GM23248 (cell line): ENCODE measurements at places on chromosomes 1 and 21. TPM values are rescaled to one million over a fixed set of nuclear protein-coding genes. Genes with fewer than 3 reads are reported as not detected.

CCDC27 gene
- not detected in 2 replicates for total RNA-seq

FGGY gene
- 11.4 and 16.9 TPM in 2 replicates for total RNA-seq

TPTE gene
- not detected in 2 replicates for total RNA-seq

OLIG2 gene
- total RNA-seq = not detected in 2 replicates

TGFBR3 gene
- 25.4 and 26.5 TPM in 2 replicates for total RNA-seq

FNDC5 gene
- 0.76 TPM in 1 of 2 replicates, not detected in the other for total RNA-seq

UQCRHL gene
- total RNA-seq = 0.32 and 0.51 TPM in 2 replicates
